ENCODE measurements at places on chromosomes 7 and 10. TPM values are rescaled to one million over a fixed set of nuclear protein-coding genes. Genes with fewer than 3 reads are reported as not detected.

Gene GIMAP7
- 37.9 TPM for total RNA-seq

Gene SPDYE6
- total RNA-seq = not detected

Gene HOGA1
- total RNA-seq = not detected

Gene ECHDC3
- 1.9 TPM for total RNA-seq

- DNase-seq = no peak
These were observed 176.1 kb downstream of the DIP2C start for GRCh38 chr10:513393-513792.

DNA sequence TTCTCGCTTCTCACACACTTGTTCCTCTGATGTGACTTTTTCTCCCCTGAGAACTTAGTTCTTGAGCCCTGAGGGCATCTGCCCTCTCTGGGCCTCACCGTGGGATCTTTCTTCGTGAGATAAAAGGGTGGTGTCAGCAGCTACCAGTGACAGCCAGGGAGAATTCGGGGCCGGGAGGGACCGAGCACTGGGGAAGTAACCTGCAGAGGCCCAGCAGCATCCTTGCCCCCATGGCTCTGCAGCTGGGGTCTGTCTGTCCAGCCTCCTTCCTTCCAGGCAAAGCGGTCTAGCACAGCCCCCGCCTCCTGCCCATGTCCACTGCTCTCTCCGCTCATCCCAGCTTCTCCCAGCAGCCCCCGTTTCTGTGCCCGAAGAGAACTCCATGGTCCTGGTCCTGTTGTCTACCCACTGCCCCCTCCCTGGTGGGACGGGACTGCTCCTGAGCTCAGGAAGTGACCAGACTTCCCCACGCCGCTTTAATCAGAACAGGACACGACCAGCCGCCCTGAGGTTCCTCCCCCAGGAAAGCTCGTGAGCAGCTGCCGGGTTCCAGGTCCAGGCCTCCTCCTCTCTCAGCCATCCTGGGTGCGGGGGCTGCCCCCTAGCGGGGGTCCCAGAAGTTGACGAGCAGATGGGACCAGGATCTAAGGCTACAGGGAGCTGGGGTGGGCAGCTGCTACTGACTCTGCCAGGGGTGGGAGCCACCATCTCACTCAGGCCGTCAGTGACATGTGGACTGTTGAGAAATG is 187.5 kb downstream of the WDR37 start:
- DNase-seq = no peak

- no peak for DNase-seq
These were observed 21.6 kb upstream of the TRIL start for GRCh38 chr7:28979776-28980175.

Measured in activated naive CD8-positive, alpha-beta T cell treated with anti-CD3 and anti-CD28 coated beads for 36 hours (primary cell).